ENCODE measurements at places on chromosomes 12 and 14.

GRCh38 chr14:105710119-105711043 is 184.0 kb downstream of the TMEM121 start:
- DNase-seq: no peak

GRCh38 chr12:117567644-117568216 is 206.3 kb upstream of the NOS1 start:
- DNase-seq: no peak

DNA sequence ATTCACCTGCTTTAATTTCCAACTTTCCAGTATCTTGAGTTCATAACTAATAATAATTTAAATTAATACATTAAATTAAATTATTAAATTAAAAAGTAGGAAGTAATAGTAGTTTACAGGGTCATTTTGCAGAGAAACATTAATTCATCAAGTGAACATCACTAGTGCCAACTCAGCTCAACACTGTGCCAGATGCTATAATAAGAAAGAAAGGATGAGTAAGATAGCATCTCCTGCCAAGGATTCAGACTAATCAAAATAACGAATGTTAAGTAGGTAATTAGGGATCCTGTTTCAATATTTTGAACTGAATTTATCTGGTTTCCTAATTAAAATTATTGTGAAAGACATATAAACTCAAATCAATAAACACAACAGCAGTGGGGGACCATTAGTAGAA is 596.7 kb downstream of the SLC6A15 start:
- DNase-seq: no peak

DNA sequence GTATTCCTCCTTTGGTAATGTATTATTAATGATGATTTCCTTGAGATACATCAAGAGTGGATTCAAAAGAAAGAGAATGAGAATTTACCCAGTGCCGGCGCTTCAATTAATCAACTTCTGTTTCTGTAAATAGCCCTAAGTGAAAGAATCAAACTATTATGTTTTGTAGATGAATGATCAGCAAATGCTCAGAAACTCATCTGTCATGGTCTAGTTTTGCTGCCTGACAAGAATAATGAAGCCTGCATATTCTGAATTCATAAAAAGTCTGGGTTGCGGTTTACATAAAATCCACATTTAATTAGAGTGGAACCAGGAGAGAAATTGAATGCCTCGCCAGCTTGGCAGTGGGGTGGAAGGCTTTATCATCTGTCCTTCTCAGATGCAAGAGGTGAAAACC is 325.3 kb downstream of the GALC start:
- no peak for DNase-seq

DNA sequence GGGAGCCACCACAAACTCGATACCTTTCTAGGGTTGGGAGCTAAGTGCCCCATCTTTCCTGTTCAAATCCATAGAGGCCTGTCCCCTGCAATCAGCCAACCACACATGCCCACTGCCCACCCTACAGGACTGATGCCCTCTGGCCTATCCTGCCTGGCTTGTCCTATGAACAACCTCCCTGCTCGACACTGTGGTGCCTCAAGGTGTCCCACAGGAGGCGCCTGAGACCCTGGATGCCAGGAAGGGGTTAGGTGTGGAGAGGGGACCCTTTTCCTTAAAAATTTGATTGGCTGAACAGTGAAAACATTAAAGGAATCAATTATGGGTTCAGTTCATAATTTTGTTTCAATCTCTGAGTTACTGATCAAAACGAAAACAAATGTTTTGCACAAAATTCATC is 97.3 kb upstream of the FZD10 start:
- no peak for DNase-seq

- DNase-seq: no peak
These were observed 997.4 kb downstream of the BCL11B start for GRCh38 chr14:98274596-98274995.

DNA sequence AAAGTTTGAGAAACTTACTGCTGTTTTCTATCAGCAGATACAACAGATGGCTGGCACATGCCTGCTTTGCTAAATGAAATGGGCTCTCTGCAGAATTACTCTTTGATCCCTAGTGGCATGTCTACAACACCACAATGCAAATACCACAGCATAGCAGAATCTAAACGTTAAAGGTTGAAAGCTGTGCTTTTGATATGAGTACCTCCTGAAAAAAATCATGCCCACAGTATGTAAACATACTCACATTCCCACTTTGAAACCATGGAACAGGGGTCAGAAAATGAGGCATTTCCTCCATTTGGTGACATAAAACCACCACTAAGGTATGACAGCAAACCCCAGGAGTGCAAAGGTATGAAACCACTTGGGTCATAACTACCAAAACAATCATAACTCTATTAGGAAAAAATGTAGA is 7.5 kb downstream of the WIF1 start:
- no peak for DNase-seq

DNA sequence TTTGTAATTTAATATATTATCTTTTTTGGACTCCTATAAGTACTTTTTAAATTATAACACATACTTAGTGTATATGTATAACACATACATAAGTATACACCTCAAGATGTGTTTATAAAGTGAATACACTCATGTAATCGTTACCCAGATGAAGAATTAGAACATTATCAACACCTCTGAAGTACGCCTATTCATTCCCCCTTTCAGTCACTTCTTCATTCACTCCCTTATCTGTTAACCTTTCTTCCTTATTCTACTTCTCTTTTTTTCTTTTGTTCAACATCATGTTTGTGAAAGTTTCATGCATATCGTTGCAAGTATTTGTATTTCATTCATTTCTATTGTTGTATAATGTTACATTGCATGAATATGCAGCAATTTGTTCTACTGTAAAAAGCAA is 98.5 kb downstream of the ARID2 start:
- no peak for DNase-seq

- DNase-seq: peak; percentile 74
These were observed 5.3 kb upstream of the ACACB start for GRCh38 chr12:109110988-109111495.

DNA sequence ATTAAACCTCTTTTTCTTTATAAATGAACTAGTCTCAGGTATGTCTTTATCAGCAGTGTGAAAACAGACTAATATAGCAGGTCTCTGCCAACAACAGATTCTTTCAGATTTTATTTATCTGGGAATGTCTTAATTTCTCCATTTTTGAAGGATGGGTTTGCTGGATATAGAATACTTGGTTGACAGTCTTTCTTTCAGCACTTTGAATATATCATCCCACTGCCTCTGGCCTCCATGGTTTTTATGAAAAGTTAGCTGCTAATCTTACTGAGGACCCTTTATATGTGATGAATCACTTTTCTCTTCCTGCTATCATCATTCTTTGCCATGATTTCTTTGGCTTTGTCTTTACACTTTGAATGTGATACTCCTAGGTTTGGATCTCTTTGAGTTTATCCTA is 148.0 kb downstream of the ANO6 start:
- no peak for DNase-seq

DNA sequence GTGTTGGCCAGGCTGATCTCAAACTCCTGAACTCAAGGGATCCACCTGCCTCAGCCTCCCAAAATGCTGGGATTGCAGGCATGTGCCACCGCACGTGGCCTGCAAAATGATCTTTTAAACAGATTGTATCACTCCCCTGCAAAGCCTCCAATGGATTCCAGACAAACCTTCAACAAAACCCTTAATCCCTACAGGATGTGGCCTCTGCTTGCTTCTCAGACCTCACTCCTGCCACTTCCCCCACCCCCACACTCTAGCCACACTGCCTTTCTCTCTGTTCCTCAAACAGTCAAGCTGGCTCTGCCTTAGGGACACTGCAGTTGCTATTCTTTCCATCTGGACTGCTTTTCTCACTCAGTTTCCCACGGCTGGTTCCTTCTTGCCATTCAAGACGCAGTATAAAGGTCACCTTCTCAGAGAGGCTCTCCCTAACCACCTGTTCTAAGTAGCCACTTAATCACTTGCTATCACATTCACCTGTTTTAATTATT is 47.3 kb upstream of the TMED10 start:
- no peak for DNase-seq

- DNase-seq: peak; percentile 22
These were observed 116.5 kb downstream of the GPHN start for GRCh38 chr14:66624336-66624937.

DNA sequence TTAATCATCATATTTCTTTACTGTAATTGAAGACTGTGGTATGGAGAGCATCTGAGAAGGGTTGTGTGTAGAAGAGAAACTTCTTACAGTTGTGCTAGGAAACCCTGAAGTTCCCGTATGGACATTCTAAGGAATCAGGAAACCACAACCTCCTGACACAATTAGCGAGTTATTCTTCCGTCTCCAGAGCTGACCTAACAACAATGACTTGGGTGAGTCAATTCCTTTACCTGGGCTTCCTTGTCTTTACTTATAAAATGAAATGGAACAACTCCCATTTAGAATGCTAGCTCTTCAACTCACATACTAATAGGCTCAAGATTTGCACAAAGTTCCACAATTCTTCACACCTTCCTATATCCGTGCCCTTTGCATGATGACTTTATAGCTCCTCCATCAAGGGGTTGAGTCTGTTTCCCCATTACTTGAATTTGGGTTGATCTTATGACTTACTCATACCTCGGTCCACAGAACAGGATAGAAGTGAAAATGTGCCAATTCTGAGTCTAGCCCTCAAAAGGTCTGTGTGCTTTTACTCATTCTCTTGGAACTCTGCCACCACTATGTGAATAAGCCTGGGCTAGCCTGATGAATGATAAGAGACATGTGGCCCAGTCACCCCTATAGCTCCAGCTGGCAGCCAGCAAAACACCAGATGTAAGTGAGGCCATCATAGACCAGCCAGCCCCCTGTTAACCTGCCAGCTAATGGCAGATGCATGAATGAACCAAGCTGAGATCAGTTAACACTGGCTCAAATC is 459.4 kb downstream of the ETNK1 start:
- DNase-seq: no peak

DNA sequence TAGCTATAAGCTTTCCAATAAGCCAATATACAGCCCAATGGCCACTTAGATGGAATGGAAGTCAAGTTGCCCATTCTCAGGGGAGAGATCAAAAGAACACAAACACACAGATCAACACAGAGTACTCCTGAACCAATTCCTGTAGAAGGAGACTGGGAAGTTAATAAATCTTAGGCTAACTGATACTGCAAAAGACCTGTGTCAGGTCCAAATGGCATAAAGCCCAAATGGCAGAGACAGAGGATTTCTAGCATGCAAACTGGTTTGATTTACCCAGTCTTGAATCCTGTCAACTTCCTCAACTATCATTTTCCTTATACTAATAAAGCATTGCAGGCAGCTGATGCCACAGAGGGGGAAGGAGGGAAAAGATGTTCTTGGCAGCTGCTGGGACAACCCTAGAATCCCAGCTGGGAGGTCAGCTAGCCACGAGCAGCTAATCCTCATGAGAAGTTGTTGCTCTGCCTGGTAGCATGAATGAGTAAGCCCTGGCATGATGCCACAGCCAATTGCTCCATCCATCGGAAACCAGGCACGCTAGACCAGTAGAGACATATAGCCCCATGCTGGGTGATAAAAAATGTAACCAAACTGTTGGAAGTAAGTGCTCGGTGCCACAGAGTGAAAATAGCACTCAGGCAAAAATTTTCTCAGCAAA is 26.2 kb downstream of the ANG start:
- no peak for DNase-seq

DNA sequence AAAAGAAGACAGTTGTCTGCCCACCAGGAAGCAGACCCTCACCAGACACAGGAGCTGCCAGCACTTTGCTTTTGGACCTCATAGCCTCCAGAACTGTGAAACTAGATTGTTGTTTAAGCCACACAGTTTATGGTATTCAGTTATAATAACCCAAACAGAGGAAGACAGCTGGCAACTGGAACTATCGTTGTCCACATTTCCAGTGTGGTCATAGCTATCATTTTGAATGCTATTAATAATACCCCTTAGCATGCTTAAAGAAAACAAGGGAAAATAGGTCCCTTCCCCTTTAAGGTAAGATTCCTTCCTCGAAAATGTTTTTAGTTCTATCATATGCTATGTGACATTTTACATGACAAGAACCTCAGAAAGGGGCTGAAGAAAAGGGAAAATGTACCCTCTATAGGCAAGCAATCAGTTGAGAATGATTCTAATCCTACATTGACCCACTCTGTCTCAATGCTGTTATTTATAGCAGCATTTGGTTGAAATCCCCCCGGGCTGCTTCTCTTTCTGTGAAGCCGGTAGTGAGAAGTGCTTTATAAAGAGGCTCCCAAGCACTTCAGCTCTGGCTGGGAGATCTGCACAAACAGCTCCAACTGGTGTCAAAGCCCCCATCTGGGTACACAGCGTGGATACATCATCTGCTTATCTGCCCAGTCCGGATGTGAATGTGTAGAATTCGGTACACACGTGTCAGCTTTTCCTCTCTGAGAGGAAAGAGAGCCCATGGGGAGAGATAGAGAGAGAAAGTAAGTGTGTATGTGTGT is 221.2 kb upstream of the FLRT2 start:
- no peak for DNase-seq

DNA sequence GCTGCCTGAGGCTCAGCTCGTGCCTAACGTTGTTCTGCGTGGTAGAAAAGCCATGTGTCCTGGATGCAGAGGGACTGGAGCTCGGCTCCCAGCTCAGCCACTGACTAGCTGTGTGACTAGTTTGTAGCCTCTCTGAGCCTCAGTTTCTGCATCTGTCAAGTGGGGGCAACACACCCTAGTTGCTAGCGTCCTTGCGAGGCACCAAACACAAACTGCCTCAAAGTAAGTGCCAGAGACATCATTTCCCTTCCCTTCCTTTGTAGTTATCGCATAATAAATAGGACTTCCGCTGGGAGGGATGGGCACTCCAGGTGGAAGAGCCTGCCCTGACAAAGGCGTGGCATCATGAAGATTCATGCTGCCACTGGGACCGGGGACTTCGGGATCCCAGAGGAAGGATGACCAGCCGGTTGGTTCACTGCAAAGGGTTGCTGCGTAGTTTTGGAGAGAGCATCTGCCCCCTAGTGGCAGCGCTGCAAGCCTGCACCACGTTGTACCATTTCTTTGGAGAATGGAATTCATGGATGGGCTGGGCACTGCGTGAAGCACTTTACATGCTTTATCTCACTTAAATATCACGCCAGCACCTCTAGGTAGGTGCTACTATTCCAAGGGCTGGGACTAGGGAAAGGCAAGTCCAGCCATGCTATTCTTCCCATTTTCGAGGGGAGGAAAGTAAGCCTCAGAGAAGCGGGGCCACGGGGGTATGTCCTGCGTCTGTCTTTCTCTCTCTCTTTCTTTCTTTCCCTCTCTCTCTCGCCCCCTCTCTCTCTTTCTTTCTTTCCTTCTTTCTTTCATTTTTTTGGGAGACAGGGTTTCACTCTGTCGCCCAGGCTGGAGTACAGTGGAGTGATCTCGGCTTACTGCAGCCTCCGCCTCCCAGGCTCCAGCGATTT is 4.6 kb downstream of the CCDC197 start:
- peak; percentile 72 for DNase-seq

GRCh38 chr14:60636879-60637478 is 12.3 kb downstream of the SIX1 start:
- DNase-seq: no peak

DNA sequence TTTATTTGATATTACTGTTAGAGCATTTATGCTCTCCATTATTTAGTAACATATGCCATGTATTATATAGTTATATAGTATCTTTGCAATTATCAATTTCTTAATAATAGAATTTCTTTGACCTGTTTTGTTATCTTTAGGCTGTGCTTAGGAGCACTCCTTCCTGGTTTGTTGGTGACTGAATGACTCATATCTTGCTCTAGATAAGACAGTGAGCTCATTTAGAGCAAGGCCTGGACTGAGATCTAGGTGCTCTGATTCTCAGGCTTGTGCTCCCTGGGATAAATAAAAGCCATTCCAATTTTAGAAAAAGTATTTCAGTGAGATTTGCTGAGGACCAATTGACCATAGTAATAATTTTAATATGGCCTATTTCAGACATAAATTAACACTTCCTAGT is 951.2 kb downstream of the FLRT2 start:
- DNase-seq: no peak

- no peak for DNase-seq
These were observed 977 bp downstream of the HEATR5A start for GRCh38 chr14:31419179-31419966.

- DNase-seq: no peak
These were observed 129.6 kb downstream of the NDUFA12 start for GRCh38 chr12:94873734-94874517.
